ENCODE measurements at places on chromosomes 4 and X.

DNA sequence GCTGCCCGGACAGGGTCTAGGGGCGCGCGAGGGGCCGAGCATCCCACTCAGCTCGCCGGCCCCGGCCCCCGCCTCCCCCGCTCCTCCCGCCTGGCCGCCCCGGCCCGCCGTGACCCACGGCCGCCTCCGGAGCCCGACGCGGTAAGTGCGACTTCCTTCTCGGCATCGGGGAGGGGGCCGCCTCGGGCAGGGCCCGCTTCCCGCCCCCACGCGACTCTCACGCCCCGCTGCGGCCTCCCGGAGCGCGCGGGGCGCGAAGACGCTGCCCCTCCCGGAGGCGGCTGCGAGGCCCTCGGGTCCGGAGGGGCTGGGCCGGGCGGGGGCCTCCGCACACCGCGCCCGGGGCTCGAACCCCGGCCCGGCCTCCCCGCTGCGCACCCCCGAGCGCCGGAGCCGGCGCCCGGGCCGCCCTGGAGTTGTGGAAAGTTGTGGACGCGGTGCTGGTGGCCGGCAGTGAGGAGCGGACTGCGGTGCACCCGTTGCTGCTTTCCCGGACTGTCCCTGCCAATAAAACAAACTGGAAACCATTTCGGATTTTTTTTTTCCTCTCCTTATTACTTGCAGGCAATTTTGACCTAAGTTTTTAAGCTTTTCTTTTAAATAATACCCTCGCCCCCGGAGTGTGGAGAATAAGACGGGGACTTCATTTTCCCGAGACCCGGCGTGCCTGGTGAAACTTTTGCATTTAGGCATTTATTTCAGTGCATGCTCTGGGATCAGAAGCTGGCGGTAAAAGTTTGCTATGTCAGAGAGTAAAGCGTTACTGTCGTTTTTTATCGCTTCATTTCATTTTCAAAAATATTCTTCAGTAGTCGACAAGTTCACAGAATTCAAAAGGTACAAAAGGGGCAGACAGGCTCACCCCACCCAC, 13.0 kb upstream of the TMEM156 start:
- peak overlapping the region; percentile 57 for H3K4me3 ChIP-seq
- no peaks in the 10 kb centered on the region for H3K27me3 ChIP-seq
- peaks cover 48% of the 10 kb centered on the region for H3K4me1 ChIP-seq
- peak; percentile 54 for DNase-seq
- no peaks in the 10 kb centered on the region for H3K36me3 ChIP-seq

DNA sequence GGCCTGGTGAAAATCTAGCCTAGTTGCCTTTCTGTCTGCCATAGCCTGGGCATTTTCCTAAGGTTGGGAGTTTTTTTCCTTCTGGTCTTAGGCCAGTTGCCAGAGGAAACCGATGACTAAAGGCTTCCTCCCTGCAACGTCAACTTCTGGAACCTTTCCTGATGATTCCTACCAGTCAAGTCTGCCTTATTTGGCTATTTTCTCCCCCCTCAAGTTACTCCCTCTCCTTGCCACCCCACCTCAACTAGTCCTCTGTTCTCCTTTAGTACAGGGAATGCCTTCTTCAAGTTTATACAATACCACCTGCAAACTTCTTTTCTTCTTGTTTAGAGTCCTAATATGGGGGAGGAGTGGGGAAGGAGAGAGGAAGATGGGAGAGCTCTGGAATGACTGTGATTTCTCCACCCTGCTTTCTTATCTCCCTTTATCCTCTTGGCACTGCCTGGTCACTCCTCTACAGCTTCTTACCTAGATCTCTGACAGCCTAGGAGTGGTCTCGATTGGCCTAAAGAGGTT, 10.6 kb downstream of the MSN start:
- H3K36me3 ChIP-seq, result peaks cover 5% of the 10 kb centered on the region
- no peaks in the 10 kb centered on the region for H3K27me3 ChIP-seq
- H3K27ac ChIP-seq, result no peak overlapping the region

DNA sequence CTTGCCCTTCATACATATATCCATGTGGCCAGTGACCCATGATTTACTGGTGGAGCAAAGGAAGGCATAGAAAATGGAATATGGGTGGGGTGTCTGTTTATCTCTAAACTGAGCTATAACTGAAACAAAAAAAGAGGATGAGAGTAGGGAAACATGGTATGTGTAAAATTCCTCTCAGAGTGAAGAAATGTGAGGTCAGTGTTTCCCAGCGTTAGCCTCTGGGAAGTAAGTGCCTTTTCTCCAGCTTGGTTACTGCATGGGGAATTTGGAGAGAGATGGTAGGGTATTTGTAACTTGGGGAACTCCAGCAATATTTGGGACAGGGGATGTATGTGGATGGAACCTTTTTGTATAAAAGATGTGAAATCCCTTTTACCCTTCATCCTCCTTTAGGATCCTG, 89.4 kb downstream of the AFF1 start:
- DNase-seq, result no peak
- peaks cover 39% of the 10 kb centered on the region for H3K4me1 ChIP-seq
- no peaks in the 10 kb centered on the region for H3K36me3 ChIP-seq
- no peak overlapping the region for H3K4me3 ChIP-seq
- no peak overlapping the region for H3K27ac ChIP-seq

GRCh38 chrX:72128881-72129280, 2.8 kb downstream of the RTL5 start:
- H3K36me3 ChIP-seq, result no peaks in the 10 kb centered on the region
- no peaks in the 10 kb centered on the region for H3K27me3 ChIP-seq
- H3K4me1 ChIP-seq, result peaks cover 33% of the 10 kb centered on the region
- no peak overlapping the region for H3K27ac ChIP-seq

DNA sequence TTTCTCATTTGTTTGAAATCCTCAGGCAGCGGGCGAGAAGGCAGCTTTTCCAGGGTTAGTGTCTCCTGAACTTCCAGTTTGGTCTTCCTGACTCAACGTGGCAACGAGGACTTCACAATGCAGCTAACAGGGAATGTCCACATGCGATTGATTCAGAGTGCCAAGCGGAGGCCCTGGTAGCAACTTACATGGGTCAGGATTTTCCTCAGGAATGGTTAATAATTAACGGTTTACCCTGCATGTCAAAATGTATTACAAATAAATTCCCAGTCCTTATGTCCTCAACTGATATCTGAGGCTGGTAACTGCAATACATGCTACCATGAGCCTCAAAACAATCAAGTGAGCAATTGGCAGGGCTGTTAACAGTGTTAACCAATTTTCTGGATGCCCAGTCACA, 67.2 kb downstream of the MAP3K15 start:
- H3K4me1 ChIP-seq, result no peaks in the 10 kb centered on the region
- no peaks in the 10 kb centered on the region for H3K27me3 ChIP-seq
- DNase-seq, result no peak
- no peak overlapping the region for H3K4me3 ChIP-seq

DNA sequence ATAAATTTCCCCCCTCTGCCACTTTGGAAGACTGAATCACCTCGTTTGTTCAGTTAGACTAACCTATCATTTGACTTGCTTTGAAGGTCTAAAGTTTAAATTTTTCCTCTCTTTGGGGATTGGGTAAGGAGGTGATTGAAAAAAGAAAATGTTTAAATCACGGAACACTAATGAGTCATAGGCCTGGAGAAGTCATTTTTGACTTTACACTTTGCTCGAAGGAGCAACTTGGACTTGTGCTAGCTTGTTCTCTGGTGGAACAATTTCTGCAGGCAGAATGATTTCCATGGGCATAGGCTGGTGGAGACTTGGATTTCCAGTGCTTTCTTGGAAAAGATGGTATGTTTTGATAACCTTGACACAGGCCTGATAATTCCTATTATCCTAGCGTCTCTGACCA, 10.5 kb upstream of the GLUD2 start:
- no peak for DNase-seq
- no peaks in the 10 kb centered on the region for H3K27me3 ChIP-seq
- H3K27ac ChIP-seq, result no peak overlapping the region
- no peak overlapping the region for H3K4me3 ChIP-seq
- H3K36me3 ChIP-seq, result no peaks in the 10 kb centered on the region
- H3K4me1 ChIP-seq, result no peaks in the 10 kb centered on the region

GRCh38 chrX:40748977-40749376, 13.6 kb upstream of the MED14 start:
- H3K27me3 ChIP-seq, result no peaks in the 10 kb centered on the region
- DNase-seq, result no peak
- H3K27ac ChIP-seq, result no peak overlapping the region
- no peaks in the 10 kb centered on the region for H3K36me3 ChIP-seq
- H3K4me3 ChIP-seq, result no peak overlapping the region
- H3K4me1 ChIP-seq, result no peaks in the 10 kb centered on the region
